ENCODE measurements at places on chromosomes 16 and 17.

DNA sequence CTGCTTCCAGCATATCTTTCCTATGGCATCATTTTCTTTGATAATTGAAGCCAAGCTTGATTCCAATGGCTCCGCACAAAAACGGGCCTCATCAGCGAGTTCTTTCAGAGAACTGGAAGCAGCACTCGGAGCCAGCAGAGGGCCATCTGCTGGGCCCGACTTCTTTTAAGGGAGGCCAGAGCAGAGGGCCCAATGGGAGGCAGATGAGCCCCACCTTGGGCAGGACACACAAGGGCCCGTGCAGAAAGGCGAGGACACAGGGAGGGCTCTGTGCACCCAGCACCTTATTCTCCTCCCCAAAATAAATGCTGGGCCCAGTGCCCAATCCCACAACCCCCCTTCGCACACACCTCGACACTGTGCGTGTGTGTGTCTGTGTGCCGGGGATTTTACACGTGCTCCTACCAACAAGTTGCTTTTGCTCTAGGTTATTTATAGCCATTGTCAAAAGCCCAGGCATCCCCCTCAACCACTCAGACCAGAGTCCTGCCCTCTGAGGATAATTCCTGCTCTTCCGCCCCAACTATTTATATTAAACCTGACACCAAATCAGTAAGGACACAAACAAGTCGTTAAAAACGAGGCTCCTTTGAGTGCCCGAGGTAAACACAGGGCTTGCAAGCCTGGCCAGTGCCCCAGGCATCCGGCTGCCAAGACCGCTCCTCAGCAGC, 6.8 kb downstream of the AXIN2 start:
- DNase-seq, result no peak

DNA sequence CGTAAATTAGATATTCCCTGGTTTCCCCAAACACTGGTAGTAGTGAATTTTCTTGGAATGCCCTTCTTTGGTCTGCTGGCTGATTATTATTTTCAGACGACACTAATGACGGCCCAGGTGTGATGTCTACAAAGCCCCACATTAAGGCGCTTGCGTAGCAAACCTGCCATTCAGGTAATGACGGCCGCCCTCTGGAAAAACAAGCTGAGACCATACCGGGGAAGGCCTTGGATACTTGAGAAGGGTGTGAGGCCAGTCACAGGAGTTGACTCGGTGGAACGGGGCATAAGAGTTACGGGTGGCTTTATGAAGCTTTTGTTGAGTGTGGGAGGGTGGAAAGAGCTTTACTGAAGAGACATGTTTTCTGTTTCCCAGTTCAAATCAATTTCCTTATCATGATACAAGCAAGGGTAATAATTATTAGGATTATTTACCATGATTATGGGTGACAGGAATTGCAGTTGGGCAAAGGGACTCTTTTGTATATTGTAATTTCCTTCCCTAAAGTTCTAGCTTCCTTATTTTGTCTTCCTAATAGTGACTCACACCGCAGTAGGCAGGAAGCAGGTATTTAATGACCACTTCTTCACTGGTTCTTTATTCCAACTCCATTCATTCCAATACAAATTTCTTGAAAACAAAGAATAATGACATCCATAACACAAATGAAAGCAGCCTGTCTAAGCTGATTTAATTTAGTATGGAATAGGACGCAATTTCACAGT, 24.8 kb downstream of the KRT23 start:
- DNase-seq, result no peak

DNA sequence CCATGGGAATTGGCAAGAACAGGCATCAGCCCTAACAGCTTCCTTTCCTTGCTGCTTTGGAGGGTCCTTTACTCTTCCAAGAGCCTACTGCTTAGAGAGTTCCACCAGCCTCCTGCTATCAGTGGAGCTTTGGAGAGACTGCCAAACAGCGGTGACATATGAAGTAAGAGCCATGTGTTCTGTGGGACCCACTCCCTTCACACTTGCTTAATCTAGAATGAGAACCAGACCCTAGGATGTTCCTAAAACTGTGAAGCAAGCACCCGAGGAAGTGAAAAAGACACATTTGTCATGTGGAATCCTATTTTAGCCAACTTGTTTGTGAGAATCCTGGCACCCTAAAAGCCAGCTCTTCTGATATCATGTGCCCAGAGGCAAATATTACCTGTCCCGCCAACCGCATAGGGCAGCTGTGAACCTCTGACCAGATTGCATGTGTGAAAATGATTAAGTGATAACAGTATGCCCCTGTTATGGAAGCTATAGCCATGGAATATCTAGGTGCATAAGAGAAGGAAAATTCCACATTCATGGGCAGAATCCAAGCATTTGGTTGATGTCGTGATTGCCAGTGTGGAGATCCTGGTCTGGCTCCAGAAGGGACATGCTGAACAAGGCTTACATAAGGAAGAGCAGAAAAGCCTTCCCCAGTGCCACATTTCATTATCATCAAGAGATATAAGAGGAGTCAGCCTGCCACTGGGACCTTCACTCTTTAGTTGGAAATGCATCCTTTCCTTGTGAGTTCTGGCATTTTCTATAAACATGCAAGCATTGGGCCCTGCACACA, 18.7 kb downstream of the RCVRN start:
- DNase-seq, result no peak

DNA sequence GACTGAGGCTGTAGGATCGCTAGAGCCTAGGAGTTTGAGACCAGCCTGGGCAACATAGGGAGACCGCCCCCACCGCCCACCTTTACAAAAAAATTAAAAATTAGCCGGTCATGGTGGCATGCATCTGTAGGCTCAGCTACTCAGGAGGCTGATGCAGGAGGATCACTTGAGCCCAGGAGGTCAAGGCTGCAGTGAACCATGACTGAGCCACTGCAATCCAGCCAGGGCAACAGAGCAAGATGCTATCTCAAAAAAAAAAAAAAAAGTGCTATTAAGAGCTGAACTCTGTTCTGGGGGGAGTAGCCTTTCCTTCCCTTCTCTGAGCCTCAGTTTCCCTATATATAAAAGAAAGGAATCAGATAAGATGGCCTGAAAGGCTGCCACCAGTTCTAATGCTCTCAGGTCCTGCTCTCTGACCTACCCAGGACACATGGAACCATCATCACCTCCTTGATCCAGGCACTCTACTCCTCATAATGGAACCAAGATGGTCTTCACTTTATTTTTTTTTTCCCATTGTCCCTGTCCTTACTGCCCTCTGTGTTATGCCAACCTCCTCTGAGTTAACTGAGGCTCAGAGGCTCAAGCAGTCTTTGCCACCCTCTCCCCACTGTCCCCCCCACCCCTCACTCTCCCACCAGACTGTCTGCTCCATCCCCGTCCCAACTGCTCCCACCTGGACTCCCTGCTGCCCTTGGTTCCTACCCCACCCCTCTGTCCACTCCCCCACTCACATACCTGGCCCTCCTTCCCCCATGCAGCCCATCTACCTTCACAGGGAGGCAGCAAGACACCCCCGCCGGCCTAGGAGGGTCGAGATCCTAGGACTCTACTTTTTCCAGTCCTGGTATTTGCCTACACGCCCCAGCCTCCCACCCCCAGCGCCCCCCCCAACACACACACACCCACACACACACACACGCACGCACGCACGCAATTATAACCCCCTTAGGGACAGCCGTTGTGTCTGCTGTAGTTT, 23.8 kb upstream of the EIF1 start:
- no peak for DNase-seq

DNA sequence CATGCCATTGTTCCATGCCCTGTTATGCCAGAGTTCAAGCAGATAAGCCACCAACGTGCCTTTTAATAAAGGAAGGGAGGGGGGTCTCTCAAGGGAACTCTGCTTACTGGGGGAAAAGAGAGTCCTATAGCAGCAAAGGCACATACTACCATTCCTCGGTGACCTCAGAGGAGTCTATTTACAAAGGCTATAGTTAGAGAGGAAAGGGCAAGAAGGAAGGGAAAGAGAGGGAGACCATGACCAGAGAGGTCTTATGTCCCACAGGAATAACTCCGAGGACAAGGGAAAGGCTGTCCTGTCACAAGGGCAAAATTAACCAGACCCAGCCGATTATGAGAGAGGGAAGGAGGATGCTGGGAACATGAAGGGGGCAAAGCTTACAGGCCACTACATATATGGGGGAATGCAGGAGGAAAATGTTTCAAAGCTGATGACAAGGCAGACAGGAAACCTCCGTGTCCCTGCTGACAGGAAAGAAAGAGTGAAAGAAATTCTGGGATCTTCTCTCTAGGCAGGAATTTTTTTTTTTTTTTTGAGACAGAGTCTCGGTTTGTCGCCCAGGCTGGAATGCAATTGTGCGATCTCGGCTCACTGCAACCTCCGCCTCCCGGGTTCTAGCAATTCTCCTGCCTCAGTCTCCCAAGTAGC, 51.5 kb downstream of the HIC1 start:
- DNase-seq, result no peak

Measured in neural crest cell (in vitro differentiated cells).